ENCODE measurements at places on chromosomes 1 and 21. TPM values are rescaled to one million over a fixed set of nuclear protein-coding genes. Genes with fewer than 3 reads are reported as not detected.

The OR2T11 gene
- not detected for total RNA-seq

The SPOCD1 gene
- 3.9 TPM for total RNA-seq

The ATP6V1G3 gene
- not detected for total RNA-seq

The RIIAD1 gene
- total RNA-seq = not detected

The ACKR1 gene
- total RNA-seq = 0.05 TPM

The FAM151A gene
- total RNA-seq = 0.29 TPM

The RRP1 gene
- total RNA-seq = 41.6 TPM

The ETNK2 gene
- total RNA-seq = 17.6 TPM

The LCE2C gene
- total RNA-seq = not detected

The CLEC20A gene
- total RNA-seq = not detected

The CFHR1 gene
- total RNA-seq = 0.15 TPM

The VWA1 gene
- total RNA-seq = 15.1 TPM

The CACHD1 gene
- total RNA-seq = 1.4 TPM

The CLCA1 gene
- total RNA-seq = not detected
